Fibroblast of villous mesenchyme (primary cell): ENCODE measurements at places on chromosomes 5 and 9.
A peak's percentile ranks its signal among the peaks of the same experiment; 100 is the strongest.

DNA sequence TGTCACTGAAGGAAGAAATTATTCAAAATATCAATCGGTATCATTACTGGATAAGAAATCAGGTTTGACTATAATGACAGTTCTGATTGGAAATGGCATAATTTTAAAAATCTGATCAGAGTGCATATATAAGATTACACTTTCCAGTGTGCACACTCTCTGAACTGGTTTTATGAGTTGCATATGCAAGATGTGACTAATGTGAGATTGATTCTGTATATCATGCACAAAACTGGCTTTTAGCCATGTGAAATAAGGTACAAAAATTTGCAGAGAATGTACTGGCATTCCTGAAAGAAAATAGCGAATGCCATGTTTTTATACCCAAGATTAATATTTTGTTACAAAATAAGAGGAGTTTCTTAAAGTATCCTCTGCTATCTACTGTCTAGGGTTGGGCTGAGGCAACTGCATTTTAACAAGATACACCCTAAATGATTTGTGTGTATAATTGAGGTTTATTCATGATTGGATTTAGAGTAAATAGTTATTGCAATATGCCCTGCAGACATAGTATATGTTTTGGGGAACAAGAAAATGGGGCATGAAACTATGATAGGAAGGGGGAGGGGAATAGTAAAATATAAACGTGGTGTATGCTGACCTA is 70.7 kb downstream of the LNPEP start:
- DNase-seq = no peak

GRCh38 chr9:113808391-113809358 is 67.4 kb upstream of the ZNF618 start:
- peak; percentile 80 for DNase-seq

DNA sequence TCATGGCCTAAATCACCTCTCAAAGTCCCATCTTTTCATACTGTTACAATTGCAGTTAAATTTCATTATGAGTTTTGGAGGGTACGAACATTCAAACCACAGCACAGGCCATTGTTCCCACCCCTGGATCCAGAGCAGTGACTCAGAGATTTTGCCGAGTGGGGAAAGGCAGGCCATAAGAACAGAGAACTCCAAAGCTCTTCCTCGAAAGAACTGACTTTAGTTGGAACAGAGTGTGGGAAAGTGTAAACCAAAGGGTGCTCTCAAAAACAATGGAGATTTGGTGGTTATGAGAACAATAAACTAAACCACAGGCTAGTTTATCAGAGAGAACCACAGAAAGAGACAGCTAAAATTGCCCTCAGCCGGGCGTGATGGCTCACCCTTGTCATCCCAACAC is 19.4 kb upstream of the GRPEL2 start:
- DNase-seq = no peak

DNA sequence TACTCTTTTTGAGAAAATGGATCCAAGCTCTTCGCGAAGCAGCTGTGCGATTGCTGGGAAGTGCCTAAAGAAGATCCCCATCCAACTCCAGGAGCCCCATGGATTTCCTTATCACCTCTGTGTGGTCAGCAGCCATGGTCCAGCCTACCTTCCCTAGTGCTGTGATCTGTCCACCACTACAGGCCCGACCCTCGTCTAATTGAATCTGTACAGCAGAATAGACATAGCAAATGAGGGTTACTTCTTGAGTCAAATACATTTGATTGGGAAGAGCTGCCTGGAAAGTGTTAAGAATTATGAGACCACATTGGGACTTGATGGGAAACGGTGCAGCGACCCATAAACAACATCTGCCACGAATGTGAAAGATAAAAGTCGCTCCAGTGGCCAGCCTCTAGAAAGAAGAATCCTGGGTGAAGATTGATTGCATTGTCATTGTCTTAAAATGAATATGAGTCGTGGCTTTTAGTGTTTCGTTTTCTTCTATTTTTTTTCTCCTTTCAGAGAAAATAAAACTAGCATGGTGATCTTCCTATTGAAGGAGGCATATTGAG is 118.4 kb downstream of the PAM start:
- DNase-seq = no peak

- DNase-seq = peak; percentile 20
Observed at GRCh38 chr5:154937186-154937717, 759 bp downstream of the GEMIN5 start.

DNA sequence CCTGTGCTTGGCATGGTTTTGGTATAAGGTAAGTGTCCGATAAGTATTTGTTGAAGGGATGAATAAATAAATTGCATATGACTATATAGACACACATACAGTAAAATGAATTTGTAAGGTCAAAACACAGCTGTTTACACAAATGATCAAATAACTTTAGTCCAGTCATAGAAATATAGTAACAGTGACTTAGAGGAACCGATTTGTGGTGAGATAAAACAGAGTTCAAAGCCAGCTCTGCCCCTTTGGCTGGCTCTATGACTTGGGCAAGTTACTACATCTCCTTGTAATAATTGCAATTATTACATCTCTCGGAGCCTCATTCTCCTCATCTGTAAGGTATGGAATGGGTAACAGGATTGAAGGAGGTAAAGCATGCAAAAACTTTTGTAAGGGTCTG is 384.0 kb downstream of the PLK2 start:
- DNase-seq = no peak
